ENCODE measurements at places on chromosomes 3 and 15.

DNA sequence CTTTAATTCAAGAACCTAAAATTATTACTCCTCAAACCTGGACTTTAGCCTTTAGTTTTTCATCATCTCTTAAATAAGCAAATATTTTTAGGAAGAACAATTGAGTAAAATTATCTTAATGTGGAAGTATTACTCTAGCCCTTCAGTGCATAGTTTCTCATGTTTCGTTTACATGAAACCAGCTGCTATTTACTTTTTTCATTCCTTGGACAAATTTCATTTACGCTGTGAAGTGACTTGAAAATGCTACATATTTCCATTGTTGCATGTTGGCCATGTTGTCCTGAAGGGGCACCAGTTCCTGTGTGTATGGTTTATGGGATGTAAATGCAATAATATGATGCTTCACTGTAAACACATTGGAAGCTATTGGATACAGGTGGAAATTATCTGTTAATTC is 49.9 kb downstream of the SLC25A26 start:
- DNase-seq, result no peak

- DNase-seq, result peak; percentile 13
Measured at GRCh38 chr3:52827441-52827840, 3.0 kb downstream of the ITIH4 start.

- no peak for DNase-seq
Measured at GRCh38 chr15:63258658-63259057, 18.7 kb upstream of the APH1B start.

- DNase-seq, result peak; percentile 2
Measured at GRCh38 chr3:10471054-10471688, 34.2 kb downstream of the ATP2B2 start.

DNA sequence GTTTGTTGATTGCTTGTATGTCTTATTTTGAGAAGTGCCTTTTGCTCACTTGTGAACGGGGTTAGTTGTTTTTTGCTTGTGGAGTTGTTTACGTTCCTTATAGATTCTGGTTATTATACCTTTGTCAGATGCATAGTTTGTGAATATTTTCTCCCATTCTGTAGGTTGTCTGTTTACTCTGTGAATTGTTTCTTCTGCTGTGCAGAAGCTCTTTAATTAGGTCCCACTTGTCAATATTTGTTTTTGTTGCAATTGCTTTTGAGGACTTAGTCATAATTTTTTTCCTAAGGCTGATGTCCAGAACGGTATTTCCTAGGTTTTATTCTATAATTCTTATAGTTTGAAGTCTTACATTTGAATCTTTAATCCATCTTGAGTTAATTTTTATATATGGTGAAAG is 285.3 kb upstream of the GADL1 start:
- DNase-seq, result no peak

DNA sequence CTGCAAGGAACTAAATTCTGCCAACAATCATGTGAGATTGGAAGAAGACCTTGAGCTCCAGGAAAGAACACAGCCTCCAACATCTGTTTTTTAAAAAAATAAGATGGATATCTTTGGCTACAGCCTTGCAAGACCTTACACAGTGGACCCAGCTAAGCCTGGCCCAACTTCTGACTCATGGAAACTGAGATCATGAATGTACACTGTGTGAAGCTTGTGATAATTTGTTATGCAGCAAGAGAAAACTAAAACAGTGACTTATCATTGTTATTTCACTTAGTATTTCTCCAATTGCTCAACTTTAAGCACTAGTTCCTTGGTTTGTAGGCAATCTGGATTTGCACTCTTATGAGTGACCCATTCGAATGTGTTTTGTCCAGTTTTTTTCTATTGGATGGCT is 29.3 kb downstream of the SHQ1 start:
- DNase-seq, result peak; percentile 60

DNA sequence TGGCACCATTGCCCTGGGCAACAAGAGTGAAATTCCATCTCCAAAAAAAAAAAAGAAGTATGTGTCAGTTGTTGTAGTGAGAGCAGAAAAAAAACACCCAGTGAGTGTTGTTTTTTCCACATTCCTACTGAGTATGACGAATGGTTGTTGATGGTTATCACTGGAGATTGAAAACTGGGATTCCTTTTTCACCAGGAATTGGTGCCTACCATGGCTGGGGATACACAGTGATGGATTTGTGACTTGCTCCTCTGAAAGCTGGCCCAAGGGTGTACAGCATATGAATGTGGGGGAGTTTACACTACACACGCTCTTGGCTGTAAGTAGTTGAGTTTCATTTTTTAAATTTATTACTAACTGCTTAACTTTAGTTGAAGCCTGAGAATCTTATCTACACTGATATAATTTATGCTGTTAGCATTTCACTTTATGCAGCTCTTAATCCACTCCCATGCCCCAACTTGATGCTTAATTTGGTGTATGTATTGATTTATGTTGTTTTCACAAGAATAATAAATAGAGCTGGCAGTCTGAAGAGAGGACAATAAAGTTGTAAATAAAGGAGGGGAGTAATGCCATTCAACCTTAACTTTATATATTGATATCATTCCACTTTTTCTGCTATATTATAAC is 56.0 kb upstream of the MME start:
- DNase-seq, result peak; percentile 50

GRCh38 chr3:110016235-110016815 is 679.0 kb upstream of the DPPA4 start:
- DNase-seq, result no peak

DNA sequence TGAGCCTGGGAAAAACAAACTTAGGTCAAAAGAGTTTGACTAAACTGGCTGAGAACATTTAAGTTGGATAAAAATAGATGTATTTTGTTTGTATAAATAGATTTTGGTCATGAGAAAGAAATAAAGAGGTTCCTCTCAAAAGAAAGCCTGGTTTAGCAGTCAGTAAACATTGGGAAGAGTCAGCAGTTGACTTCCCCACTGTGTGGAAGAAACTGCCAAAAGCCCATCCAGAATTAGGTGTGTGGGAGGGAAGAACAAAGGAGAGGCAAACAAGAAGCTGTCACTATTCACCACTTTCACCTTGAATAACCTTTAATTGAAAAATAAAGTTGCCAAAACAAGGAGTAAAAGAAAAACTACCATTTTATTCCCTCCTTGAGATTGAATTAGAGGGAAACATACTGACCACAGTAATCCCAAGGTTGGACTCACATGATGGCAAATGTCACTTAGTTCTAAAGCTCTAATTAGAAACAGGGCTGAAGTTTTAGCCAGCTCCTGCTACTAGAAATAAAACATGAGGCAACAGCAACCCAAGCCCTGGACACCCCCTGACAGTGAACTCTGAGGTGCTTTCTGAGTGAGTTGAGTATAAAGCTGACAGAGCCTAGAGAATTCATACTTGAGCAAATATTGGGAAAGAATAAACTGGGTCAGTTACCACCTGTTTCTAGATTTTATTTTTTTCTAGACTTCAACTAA is 139.3 kb downstream of the SERPINI1 start:
- no peak for DNase-seq

DNA sequence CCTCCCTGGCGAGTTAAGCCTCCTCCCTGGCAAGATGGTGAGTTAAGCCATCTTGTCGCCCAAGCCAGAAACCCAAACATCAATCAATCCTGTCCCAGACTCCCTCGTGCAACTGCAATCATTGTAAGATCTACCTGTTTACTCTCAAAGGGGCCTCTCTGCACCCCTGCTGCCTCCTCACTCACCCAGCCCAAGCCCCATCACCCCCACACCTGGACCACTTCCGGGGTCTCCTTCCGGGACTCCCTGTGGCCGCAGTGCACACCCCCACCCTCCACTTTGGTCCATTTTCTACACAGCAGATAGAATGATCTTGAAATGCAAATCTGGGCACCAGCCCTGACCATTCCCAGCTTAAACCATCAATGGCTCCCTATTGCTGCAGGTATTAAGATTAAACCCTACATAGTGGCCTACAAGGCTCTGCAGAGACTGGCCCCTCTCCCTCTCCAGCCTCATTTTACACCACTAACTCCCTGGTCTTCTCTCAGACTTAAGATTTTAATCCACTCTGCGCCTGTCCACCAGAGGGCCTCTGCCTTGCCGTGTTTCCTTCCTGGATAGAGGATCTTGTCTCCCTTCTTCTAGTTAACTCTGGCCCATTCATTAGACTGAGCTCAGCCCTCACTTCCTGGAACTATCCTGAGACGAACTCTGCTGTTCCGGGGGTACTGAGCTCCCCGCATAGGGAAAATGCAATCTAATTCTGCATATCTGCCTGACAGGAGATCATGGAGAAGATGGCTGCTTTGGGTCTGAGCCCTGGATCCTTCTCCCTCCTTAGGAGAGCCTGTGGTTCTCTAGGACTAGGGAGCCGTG is 41.9 kb upstream of the SLC6A1 start:
- DNase-seq, result peak; percentile 48

- DNase-seq, result no peak
Measured at GRCh38 chr15:23518104-23518503, 47.4 kb upstream of the MKRN3 start.

GRCh38 chr3:55902221-55902900 is 415.3 kb upstream of the WNT5A start:
- DNase-seq, result no peak

GRCh38 chr3:184343200-184343876 is 5.9 kb downstream of the FAM131A start:
- DNase-seq, result no peak

- no peak for DNase-seq
Measured at GRCh38 chr3:194117104-194117845, 18.7 kb upstream of the HES1 start.

DNA sequence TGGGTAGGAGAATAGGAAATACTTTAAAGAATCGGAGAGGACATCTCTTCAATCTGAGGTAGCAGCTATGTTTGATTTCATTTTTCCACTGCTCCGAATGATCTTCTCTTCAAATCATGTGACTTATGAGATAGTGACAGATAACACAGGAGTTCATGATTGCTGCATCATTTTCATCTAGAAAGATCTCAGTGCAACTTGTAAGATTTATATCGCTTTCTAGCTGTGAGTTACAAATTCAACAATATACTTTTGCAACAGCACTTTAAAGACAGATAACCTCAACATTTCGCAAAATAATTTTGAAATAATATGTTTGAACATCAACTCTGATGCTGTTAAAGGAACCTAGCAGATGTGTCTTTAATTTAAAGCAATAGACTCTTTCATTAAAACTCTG is 99.9 kb upstream of the CCDC80 start:
- no peak for DNase-seq

DNA sequence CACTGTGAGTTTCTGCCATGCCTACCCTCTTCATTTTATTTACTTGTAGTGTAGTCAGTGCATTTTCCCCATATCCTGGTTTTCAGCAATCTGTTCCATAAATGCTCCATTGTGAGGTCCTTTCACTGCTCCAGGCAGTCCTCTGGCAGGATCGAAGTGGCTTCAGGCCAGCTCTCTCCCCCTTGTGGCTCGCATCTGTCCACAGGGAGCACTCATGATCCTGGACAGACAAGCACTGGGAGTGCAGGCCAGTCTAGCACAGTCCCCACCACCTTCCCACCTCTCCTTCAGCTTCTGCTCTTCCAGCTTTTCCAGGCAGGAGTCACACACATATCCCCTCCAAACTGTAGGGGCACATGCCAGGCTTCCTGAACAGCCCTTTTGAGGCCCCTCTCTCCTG is 173.6 kb downstream of the PPM1L start:
- DNase-seq, result peak; percentile 20

- no peak for DNase-seq
Measured at GRCh38 chr15:88258093-88258641, 1.6 kb upstream of the NTRK3 start.

DNA sequence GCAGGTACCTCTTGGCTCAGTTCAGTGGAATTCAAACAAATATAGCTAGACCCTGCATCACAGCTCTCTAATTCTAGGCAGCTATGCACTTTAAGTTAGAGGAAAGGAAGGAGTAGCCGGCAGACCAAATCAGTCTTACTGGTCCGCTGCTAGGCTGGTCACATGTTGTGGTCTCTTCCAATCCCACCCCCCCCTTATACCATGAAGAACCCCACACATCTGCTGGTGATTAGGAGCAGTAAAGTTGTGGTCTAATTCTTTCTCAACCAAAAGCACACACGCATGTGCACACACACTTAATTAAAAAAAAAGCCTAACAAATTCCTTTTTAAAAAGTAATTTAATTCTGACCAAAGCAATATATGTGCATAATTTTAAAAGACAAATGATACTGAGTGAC is 16.7 kb upstream of the SH3GL3 start:
- peak; percentile 88 for DNase-seq

DNA sequence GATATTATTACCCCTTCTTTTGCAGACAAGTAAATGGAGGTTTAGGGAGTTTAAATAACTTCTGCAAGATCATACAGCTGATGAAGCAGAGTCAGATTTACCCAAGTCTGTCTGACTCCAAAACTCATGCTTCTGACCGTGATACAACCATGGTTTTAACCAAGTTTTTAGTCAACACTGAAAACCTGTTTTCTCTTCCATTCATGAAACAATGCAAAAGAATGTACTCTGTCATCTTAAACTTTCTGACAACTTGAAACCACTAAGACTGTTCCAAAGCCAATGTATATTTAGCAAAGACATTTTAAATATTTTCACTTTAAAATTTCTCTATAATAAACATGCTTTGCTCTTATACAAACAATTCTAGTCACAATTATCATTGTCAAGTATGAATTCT is 77.0 kb upstream of the RBMS3 start:
- DNase-seq, result peak; percentile 58

DNA sequence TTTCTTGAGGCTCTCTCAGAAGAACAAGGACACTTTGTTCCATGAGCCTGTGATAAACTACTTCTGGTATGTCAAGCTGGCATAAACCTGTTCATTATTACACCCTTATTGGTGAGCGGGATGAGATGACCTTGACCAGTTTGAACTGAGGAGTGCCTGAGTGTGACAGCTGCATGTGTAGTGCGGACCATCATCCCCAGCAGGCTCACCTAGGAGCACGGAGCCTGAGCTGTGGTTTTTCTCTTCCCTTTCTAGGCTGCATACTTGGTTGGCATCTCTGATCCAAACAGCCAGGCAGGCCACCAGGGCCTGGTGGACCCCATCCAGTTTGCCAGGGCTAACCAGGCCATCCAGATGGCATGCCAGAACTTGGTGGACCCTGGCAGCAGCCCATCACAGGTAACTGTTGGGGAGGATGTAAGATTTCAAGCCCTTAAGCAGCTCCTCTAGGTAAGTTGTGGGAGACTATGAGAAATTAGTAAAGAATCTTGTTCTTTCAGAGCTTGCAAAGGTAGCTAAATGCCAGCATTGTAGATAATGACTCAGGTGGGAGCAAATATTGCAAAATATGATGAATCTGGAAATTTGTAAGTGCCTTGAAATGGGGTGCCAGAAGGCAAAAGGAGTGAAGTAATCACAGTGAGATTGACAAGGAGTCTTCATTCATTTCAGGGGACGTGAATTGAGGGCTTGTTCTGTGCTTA is 288.9 kb upstream of the TPM1 start:
- DNase-seq, result no peak

- peak; percentile 97 for DNase-seq
Measured at GRCh38 chr3:115790759-115791158, 167.4 kb downstream of the GAP43 start.

DNA sequence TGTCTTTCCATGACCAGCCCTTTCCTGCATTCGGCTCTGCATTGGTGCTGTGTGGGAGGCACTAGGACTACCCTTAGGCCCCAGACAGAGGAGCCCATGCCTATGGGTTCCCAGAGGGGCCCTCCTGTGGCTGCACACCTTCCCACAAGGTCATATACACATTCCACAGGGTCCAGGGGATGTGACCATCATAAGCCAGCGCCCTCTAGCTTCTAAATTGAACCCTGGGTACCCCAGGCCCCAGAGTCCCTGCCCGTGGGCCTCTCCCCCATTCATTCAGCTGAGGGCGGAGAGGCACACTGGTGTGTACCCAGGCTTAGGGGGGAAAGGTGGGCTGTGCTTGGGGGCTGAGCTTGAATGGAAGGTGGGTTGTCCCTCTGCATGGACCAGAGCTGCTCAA is 10.2 kb upstream of the SLC6A6 start:
- DNase-seq, result no peak

All from fibroblast of skin of abdomen (primary cell).